ENCODE measurements at places on chromosomes 2 and 18. TPM values are rescaled to one million over a fixed set of nuclear protein-coding genes. Genes with fewer than 3 reads are reported as not detected.

GRCh38 chr18:54173980-54174630, 50.4 kb downstream of the MBD2 start:
- DNase-seq: no peak

GRCh38 chr2:17591846-17592245, 51.4 kb downstream of the VSNL1 start:
- DNase-seq: no peak

- no peak for DNase-seq
Observed at GRCh38 chr2:231015478-231015877, 19.6 kb downstream of the SPATA3 start.

GRCh38 chr2:194304191-194304590, 1352.8 kb upstream of the SLC39A10 start:
- no peak for DNase-seq

DNA sequence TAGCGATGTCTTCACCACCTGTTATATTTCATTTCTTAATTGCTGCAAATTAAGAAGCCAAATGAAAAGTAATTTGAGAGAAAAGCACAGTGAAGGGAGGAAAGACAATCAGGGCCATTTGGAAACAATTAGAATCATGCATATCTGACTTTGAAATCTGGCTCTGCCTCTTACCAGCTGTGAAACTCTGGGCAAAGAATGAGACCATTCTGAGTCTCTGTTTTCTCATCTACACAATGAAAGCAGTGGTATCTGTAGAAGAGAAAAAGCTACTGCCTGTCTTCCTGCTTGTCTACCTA, 334.5 kb upstream of the CYRIA start:
- no peak for DNase-seq

INPP5D gene
- total RNA-seq: 19.9 TPM

TDRD15 gene
- total RNA-seq: 0.05 TPM

SEPTIN10 gene
- 115 TPM for total RNA-seq

DNA sequence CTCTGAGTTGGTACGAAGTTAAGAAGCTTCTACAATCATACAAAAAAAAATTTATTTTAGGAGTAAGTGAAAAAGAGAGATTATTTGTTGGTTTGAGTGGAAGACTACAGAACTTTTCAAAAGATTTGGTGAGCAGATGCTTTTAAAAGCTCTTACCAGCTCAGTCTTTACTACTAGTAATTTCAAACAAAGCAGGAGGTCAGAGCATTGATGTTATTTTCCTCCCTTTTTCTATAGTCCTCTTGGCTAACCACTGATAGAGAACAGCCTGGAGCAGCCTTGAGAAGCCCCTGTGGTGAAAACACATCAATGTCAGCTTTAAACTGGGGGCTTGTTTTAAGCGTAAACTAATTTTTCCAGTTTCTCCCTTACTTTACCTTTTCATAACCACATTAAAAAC, 559.3 kb upstream of the CDH2 start:
- DNase-seq: no peak

DNA sequence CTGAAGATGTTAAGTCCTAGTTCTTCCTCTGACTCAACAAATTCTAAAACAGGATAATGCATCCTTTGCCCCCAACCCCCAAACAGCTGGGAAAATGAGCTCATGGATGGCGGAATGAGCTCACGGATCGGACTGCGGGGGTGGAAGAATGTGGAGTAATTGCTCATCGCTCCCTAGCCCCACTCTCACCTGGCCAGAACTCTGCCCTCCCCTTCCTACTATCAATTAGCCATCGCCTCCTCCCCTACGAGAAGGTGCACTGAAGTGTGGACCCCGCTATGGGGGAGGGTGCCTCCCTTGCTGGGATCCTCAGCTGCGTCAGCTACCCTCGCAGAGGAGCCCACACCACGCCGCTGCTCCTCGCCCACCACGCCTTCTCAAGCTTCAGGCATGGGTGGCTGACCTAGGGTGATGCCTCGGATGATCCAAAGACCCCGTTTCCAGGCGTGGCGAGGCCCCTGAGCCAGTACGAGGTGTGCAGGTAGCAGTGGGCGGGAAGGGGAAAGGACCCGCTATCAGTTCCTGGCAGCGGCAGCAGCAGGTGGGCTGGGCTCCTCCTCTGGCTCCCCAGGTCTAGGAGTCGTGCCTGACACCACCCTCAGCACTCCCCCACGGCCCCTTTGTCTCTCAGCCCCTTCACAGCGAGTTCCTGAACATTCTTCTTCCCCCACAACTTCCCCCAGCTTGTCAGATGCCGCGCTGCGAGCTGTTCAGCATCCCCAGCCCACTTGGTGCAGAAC, 82.1 kb upstream of the POMC start:
- no peak for DNase-seq

DNA sequence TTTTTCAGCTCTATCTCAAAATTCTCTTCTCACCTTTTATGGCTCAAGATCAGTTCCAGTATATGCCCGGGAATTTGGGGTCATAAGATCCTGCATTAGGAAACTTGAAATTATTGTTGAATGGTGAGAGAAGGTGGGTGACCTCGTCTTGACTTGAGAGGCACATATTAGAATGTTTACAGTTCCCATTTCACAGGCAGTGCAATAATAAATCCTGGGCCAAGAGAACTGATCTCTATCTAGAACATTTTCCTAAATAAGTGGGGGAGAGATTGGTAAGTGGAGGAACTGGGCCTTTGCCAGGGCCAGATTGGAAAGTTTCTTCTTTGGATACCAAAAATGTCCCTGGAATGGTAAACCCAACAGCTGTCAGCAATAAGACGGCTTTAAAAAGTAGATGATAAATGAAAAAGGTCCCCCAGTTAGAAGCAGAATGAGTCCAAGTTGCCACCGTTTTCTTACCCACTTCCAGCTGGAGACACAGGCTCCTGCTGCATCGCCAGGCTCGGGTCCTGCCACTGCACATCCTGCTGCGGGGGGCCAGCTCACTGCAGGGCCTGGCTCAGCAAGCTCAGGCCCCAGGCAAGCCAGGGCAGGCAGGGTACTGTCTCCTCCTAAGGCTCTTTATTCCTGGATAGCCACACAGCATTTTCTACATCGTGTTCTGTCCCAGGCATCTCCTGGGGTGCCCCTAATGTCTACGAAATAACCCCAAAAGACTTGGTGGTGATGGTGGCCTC, 126.4 kb upstream of the EPAS1 start:
- no peak for DNase-seq

- DNase-seq: no peak
Observed at GRCh38 chr2:232781765-232782164, 5.4 kb upstream of the KCNJ13 start.

DNA sequence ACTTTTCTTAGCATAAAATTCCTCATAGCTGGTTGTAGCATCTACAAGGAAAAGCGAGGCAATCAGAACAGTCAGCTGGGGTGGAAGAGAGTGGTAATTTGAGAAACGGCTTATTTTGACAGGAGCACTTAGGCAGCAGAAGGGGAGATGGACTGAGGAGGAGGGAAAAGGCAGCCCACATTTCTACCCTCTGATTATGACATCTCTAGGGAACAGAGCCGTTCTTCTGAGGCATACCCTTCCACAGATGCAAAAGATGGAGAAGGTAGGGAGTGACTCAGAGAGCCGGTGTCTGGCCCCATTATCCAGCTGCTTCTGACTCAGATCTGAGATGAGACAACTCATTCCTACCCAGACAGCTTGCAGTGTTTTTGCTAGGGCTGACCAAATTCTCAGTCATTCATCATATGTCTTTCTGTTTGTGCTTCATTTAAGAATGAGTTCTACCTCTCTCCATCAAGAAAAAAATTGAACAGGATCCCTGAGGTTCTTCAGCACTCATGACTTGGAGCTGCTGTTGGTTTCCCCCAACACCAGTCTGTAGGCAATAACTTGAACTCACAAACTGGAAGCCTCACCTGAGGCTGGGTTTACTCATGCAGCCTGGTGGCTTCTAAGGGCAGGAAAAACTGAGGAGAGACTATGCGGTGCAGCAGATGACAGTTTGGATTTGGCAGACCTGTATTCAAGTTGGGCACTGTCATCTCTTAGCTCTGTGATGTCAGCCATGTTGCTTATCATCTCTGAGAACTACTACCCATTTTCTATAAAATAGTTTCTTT, 15.9 kb upstream of the SEC11C start:
- DNase-seq: no peak

DNA sequence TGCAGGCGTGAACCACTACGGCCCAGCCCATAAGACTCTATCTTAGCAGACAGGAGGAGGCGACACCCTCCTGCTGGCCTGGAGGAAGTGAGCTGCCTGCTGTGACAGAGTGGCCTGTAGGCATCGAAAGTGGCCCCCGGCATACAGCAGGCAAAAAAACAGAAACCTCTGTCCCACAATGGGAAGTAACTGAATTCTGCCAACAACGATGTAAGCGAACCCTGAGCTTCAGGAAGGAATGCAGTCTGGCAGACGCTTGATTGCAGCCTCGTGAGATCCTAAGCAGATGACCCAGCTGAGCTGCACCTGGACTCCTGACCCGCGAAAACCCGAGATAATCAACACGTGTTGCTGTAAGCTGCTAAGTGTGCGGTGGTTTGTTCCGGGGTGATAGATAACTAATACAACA, 13.6 kb downstream of the MRO start:
- DNase-seq: no peak

- DNase-seq: no peak
Observed at GRCh38 chr18:72542984-72543356, 1.2 kb downstream of the CBLN2 start.

DNA sequence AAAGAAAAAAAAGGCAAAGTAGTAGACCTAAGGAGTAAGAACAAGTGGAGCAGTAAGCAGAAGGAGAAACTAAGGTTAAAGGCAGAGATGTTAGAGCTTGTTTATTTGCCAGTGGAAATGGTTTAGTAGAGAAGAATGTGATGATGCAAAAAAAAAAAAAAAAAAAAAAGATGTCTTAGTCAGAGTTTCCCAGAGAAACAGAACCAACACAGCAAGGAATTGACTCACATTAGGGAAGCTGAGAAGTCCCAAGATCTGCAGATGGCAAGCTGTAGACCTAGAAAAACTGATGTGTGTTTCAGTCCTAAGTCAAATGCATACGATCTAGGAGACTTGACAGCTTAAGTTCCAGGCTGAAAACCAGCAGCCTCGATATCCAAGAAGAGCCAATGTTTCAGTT, 1548.8 kb upstream of the LRRTM1 start:
- DNase-seq: no peak

- no peak for DNase-seq
Observed at GRCh38 chr2:220215785-220216184, 588.4 kb downstream of the SLC4A3 start.

CIB4 gene
- total RNA-seq: not detected

GRCh38 chr2:138922973-138923563, 142.9 kb upstream of the NXPH2 start:
- DNase-seq: no peak

DNA sequence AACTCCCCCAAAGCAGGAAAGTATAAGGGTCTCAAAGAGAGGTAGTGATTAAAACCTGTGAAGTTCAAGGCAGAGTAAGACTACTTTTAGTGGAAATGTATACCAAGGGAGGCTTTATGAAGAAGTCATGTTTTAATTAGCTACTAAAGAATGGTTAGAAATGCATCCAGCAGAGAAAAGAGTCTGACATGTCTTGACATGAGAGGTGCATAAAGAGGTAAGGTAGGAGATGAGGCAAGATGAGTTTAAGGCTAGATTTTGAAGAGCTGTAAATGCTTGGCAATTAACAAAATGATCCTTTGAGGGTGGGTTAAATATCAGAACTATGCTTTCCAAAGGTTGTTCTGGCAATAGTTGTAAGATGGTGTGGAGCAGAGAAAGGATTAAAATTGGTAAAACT, 88.7 kb upstream of the WDSUB1 start:
- DNase-seq: no peak

LINC00305 gene
- total RNA-seq: not detected

DNA sequence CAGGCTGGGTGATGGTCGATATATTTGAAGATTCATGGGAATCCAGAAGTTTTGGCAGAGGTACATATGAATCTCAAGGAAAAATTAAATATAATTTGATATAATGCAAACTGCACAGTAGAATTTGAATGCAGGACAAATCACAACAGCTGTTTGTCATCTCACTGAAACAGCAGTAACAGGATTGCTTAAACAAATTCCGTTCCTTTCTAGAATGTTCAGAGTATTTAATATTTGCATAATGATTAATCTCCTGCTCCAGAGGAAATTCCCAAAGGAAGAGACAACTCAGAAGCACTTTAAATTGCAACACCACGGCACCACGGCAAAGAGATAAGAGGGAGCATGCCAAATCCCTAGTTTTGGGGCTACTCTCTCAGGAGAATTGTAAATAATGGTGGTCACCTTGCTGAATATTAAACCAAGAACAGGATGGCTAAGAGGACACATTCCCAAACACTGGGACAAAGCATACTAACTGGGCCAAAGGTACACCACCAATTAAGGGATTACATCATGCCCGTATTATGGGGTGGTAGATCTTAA, 67.8 kb upstream of the MAP4K3 start:
- no peak for DNase-seq

DNA sequence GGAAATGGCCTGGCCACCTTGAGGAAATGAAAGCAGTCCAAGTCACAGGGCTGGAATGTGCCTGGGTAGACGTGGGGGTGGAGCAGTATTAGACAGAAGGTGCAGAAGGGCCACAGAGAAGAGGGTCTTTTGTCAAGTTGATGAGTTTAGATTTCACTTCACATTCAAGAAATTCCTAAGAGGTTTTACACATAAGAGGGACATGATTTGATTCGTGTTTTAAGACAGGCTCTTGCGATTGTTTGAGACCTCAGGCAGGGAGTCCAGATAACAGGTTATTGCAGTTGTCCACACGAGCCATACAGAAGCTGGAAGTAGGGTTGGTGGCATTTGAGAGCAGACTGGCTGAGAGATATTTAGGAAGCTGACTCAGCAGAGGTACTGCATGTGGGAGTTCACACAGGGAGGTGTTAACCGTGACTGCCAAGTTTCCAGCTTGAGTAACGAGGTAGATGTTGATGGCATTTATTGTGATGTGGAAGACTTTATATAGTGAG, 64.6 kb downstream of the NEB start:
- no peak for DNase-seq

DNA sequence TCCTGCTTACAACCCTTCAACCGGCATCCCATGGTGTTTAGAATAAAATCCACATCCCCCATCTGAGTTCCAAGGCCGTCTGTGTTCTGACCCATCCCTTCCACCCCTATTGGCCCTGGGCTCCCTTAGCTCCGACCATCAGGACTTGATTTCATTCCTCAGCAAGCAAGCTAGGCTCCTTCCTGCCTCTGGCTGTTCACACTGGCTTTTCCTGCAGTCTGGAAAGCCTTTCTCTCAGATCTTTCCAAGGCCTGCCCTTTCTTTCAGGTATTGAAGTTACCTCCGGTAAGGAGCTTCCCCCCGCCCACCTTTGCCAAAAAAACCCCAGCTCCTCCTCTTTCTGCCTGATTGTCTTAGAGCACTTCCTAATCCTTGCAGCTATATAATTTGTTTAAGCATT, 86.8 kb downstream of the CLIP4 start:
- no peak for DNase-seq
